ENCODE measurements at places on chromosomes 7 and 10.

- no peak for DNase-seq
Measured at GRCh38 chr10:23885853-23886252, 323.1 kb upstream of the KIAA1217 start.

GRCh38 chr10:51501396-51501795, 198.0 kb downstream of the CSTF2T start:
- no peak for DNase-seq

DNA sequence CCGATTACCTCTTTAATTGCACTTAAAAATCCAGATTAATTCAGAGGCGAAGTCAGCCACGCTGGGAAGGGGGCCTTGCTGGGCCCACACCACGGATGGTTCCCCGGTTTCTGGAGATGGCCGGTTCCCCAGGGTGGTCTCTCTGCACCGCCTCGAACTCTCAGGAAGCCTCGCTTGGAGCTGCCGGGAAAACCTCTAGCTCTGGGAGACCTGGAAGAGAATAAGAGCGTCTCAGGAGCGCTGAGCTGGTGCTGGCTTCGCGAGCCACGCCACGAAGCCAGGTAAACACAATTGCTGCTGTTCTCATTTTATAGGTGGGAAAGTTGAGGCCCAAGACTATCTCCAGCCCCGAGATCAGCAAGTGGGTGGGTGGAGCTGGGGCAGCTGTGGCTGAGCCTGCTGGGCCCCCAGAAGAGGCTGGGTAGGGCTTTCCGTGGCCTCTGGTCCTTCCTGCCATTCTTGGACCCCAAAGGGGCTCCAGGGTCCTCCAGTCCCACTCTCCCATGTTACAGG, 110.4 kb downstream of the MICALL2 start:
- DNase-seq: no peak

GRCh38 chr10:50422259-50422658, 170.9 kb upstream of the ASAH2 start:
- DNase-seq: no peak

DNA sequence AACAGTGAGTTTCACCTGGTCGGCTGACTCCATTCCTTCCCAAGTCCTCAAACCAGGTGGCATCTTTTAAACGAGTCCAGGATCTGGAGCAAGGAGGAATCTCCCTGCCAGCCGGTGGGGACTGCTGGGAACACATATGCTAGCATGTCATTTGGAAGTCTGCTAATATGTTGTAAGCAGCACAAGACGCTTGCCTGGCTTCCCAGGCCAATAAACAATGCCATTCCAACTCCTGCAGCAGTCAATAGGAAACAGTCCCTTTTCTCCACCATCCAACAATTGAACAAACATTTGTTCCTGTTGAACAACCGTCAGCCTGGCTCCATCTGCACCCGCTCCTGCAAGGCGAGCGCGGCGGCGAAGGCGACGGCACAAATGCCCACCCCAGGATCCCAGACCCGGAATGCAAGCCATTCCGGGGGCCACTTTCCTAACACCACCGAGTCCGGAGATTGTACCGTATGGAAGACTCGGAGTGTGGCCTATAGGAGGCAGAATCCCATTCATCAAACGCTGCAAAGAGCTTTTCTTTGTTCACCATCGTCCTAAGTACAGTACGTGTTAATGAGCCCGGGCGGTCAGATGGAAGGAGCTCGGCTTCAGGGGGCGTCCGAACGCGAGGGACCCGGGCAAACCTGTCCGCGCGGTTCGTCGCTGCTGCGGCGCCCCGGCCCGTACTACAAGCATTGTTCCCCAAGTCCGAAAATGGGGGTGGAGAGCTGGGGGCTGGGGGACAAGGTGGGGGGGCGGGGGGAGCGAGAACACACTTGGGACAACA, 1.6 kb downstream of the FAM53B start:
- no peak for DNase-seq

DNA sequence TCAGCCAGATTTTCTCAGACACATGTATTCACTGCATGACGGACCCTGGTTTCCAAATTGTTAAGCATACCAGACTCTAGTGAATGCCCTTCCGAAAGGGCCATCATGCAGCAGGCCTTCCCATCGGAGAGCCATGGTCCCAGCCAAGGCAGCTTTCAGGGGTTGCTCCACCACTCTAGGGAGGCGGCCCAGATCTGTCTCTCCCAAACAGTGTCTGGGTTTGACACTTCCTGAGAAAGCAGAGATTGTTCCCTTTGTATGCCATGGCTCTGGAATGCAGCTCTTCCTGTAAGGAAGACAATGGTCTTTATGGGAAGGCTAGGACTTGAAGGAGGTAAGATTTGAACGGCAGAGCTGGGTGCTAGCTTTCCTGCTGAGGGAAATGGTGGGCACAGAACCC, 178.8 kb upstream of the BMPER start:
- no peak for DNase-seq

DNA sequence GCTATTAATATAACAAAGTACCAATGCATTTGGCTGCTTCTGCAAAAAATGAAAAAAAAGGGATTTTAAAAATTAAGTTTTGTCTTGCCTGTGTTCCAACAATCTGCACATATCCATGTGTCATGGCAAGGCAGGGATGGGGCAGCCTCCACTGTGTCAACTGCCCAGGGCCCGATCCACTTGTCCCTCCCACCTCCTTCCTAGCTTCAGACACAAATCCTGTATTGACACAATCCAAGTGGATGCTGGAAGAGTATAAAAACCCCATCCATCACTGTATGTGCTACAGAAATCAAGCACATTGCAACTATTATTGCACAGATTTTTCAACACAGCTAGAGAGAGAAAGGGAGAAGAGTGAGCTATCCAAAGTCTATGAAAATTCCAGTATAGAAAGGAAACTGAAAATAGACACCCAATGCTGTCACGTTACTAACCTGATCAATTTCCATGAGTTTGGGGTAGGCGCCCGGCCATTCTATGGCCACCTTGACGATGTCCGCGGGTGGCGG, 106.4 kb downstream of the ELMO1 start:
- DNase-seq: no peak

GRCh38 chr7:5354460-5355232, 69.0 kb downstream of the TNRC18 start:
- DNase-seq: no peak

DNA sequence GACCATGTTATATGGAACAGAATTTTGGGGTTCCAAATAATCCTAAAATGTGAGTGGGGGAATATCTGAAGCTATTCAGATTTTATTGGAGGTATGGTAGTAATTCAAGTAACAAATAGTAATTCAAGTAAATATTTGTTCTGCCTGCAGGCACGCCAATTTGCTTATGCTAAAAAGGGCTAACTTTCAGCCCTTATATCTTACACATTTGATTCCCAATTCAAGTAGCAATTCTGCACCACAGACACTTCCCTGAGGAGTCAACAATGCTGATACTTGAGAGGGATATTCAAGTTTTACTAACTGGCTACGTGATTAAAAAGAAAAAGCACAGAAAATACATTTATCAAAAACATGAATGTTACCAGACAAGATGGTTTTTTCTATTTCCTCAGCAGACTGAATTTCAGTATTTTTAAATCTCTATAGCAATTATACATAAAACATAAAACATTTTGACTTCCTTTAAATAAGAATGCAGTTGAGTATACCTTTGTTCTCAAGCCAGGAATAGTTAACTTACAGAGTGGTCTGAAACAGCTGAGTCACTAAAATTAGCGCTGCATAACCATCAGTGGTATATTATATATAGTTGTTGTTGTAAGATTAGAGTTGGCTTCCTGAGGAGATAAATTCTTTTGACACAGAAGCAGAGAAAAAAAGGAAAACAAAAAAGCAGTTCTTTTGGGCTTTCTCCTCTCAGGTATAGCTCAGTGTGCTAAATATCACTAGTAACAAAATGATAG, 33.9 kb downstream of the MTPN start:
- no peak for DNase-seq

GRCh38 chr10:58241346-58241745, 26.3 kb downstream of the IPMK start:
- DNase-seq: no peak

DNA sequence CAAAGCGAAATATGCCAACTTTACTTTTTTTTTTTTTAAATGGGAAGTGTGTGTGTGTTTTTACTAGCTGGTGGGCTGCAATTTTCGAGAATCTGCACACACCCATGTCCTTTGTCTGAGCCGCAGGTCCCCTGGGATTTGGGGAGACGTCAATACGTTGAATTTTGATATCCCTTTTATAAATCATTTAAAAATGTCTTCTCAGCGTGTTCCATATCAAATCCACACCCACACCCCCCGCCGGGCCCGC, 404 bp upstream of the FMC1 start:
- DNase-seq: no peak

DNA sequence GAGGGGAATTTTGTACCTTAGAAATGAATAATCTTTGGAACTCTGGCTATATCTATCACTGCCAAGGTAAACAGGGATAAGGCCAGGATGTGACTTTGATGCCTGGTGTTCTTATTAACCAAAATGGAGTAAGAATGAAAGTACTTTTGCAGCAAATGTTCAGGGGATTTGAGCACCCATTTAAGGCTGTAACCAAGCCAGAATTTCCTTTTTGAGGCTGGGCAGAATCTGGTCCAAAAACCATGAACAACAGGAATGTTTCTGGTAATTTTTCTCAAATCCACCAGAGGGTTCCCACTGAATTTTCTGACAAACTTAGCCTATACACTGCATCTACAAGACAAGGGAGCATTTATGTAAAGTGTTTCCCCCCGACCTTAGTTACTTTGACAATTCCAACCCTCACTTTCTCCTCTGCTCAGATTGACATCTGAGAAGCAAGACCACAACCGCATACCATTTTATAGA, 120.6 kb downstream of the BAMBI start:
- no peak for DNase-seq

- no peak for DNase-seq
Measured at GRCh38 chr7:94357076-94357475, 37.6 kb upstream of the COL1A2 start.

- no peak for DNase-seq
Measured at GRCh38 chr7:124152859-124153692, 120.2 kb upstream of the TMEM229A start.

GRCh38 chr10:74598891-74599566, 227.4 kb upstream of the KAT6B start:
- DNase-seq: no peak

DNA sequence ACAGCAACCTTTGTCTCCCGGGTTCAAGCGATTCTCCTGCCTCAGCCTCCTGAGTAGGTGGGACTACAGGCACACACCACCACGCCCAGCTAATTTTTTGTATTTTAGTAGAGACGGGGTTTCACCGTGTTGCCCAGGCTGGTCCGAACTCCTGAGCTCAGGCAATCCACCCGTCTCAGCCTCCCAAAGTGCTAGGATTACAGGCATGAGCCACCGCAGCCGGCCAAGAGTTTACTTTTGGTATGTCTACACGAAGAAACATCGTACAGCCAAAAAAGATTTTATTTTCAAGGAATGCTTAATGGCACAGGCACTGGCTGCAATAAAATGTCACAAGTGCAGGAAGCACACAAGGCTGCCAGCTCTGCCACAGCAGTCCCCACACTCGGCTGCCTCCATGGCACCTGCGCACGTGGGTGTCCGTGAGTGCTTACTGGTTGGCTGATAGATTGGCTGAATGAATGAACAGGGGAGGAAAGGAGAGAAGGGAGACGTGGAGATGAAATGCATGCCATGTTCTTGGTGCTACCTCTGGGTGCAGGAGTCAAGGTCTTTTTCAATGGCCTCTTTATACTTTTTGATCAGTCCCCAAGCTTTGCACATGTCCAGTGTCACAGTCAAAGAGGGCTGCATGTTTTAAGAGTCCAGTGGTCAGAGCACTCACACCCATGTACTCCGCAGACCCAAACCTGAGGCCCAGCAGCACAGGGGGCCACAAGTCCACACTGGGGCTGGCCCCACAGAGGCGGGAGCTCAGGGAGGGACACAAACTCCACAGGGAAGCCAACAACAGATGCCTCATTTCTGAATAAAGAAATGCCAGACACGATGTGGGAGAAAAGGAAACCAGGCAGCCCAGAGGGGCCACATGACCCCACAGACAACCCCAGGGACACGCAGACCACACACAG, 198.2 kb downstream of the MAD1L1 start:
- DNase-seq: no peak

- no peak for DNase-seq
Measured at GRCh38 chr7:28291559-28291958, 111.0 kb upstream of the JAZF1 start.

- no peak for DNase-seq
Measured at GRCh38 chr7:37084303-37084702, 360.0 kb upstream of the AOAH start.

- DNase-seq: no peak
Measured at GRCh38 chr10:61942604-61943461, 41.3 kb downstream of the ARID5B start.

- DNase-seq: no peak
Measured at GRCh38 chr7:13851736-13852135, 137.7 kb downstream of the ETV1 start.

DNA sequence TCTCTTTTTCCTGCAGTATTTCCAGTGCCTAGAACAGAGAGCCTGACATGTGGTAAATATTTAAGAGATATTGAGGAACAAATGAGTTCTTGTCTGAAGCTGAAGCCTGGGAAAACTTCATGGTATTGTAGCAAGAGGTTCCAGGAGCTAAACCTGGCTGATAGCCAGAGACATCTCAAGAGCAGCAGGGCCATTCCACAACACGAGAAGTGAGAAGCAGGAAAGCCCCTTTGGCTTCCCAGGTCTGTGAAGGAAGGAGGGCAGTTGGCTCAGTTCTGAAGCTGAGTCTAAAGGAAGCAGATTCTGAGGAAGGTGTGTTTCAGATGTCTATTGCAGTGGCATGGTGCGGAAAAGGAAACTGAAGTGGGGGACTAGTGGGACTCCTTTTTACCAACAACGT, 63.8 kb upstream of the FAM204A start:
- no peak for DNase-seq

DNA sequence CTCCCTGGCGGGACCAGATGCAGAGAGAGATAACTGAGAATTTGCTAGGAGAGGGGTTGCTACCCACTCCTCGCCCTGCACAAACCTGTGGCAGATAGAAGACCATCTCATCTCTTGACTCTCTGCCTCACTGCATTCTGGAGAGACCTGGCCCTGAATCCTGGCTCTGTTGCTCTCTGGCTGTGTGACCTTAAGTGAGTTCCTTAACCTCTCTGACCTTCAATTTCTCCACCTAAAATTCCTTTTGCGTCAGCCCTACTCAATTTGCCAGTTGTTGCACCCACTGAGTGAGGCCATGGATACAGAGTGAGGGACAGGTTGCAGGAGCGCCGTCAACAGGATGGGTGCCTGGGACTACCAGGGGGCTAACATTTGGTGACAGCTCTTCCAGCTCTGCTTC, 5.2 kb downstream of the C10orf71 start:
- no peak for DNase-seq

DNA sequence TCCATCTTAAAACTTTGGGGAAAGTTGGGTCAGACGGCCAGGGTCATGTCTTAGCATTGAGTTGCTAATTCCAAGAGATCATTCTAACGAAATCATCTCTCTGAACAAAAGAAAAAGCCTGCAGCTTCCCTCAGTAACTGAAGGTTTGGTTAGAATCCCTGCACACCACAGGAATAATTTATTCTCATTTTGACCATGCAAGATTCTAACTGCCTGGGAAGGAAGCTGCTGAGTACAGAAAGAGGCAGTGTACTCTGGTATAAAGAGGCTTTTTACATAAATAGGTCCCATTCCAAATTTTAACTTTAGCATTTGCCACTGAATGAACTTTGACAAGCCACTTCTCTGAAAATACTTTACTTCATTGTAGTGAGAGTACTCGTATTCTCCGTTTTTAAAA, 76.9 kb upstream of the RSBN1L start:
- DNase-seq: no peak

All from activated B cell treated with CpG ODN at 0.5 μM for 24 hours (primary cell).